ENCODE measurements at places on chromosomes 2 and 18.

- no peak for DNase-seq
Observed at GRCh38 chr2:34423301-34423700, 824.2 kb upstream of the FAM98A start.

GRCh38 chr2:239762106-239762505, 263.0 kb downstream of the NDUFA10 start:
- DNase-seq: no peak

- no peak for DNase-seq
Observed at GRCh38 chr2:24558781-24559472, 67.9 kb downstream of the NCOA1 start.

GRCh38 chr2:98530114-98530513, 78.2 kb downstream of the COA5 start:
- no peak for DNase-seq

DNA sequence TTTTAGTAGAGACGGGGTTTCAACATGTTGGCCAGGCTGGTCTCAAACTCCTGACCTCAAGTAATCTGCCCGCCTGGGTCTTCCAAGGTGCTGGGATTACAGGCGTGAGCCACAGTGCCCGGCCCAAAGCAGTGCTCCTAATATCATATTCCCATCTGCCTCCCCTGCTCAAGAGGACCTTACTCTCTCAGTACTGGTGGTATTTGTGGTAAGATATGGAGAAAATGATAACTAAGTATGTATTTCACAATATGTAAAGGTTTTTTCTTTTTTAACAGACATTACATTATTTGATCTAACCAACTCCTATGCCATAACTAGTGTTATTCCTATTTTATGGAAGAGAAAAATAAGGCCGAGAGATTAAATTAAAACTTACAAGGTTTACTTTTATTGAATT, 201.0 kb downstream of the CAMKMT start:
- no peak for DNase-seq

GRCh38 chr2:11681722-11682589, 12.0 kb upstream of the NTSR2 start:
- DNase-seq: peak; percentile 12

GRCh38 chr2:153470867-153471266, 7.7 kb downstream of the RPRM start:
- DNase-seq: no peak

GRCh38 chr18:3281456-3282400, 19.8 kb downstream of the MYL12B start:
- DNase-seq: no peak

GRCh38 chr2:138959031-138959430, 178.8 kb upstream of the NXPH2 start:
- DNase-seq: no peak

- no peak for DNase-seq
Observed at GRCh38 chr2:176158855-176159662, 2.0 kb downstream of the HOXD3 start.

DNA sequence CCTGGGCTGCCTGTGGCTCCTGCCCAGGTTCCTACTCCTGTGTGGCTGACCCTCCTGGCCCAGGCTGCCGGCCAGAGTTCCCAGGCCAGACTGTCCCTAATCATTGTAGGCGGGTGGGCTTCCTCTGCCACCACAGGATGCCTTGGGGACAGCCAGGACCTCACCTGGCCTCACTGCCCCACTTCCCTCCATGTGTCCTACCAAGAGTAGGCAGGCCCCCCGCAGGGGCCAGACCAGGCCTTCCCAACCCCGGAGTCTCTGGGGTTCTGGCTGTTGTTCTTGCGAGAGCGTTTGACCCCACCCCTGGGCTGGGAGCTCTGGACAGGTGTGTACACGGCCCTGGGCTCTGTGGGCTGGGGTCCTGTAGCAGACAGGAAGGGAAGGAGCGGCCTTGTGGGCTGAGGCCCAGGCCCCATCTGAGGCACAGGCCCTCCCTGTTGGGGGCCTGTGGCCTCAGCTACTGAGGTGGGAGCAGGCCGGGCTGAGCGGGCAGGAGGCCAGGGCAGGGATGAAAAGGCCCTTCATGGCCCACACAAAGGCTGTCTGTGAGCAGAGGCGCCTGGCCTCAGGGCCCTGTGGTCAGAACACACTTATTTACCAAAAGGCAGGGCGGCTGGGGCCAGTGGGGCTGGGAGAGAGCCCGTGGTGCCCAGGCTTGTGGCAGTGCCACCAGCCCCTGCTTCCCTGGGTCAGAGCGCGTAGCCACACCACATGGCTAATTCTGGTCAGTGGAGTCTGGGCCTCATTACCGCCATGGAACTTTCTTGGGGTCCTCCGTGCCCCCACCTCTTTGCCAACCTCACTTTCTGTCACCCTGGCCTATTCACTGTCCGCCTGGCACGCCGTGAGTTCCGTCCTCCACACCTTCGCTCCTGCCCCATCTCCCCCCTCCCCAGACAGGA, 2.0 kb downstream of the SNORC start:
- DNase-seq: no peak

- DNase-seq: no peak
Observed at GRCh38 chr2:54099829-54100585, 15.4 kb upstream of the ACYP2 start.

DNA sequence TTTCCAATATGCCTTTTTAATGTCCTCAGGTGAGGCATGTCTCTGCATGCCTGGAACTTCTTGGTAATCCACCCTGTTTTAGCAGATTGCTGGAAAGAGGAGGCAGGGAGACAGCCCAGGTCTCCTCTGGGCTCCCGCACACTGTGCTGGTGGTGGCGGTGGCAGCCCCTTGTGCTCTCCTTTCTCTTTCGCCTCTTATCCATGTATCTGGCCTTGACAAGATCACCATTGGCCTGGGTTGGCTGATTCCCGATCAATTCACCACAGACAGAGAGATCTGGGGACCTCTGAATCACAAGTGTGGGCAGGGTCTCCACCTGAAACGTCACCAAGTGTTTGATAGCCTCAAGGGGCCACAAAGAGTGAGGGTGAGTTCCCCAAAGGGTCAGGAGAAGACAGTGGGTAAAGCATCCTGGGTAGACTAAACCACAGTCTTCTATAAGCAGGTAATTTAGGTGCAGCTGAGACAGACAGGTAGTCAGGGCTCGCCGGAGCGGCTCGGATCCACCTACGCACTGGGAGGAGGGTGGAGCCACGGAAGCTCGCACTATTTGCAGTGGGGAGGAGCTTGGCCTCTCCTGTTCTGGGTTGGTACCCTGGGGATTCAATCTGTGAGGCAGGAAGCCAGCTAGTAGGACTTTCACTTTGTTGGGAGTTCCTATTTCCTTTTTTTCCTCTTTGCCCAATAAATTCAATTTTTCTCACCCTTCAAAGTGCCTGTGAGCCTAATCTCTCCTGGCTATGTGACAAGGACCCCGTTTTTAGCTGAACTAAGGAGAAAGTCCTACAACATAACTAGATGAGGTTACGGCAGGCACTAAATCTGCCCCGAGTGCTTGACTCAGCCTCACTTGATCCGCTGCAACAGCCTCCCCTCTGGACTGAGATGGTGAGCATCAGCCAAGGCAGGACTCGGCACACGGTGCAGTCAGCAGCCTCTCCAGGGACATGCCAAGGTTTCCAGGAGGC, 57.6 kb downstream of the SLC4A3 start:
- DNase-seq: peak; percentile 9

GRCh38 chr2:85770786-85771409, 17.1 kb downstream of the ATOH8 start:
- DNase-seq: no peak

DNA sequence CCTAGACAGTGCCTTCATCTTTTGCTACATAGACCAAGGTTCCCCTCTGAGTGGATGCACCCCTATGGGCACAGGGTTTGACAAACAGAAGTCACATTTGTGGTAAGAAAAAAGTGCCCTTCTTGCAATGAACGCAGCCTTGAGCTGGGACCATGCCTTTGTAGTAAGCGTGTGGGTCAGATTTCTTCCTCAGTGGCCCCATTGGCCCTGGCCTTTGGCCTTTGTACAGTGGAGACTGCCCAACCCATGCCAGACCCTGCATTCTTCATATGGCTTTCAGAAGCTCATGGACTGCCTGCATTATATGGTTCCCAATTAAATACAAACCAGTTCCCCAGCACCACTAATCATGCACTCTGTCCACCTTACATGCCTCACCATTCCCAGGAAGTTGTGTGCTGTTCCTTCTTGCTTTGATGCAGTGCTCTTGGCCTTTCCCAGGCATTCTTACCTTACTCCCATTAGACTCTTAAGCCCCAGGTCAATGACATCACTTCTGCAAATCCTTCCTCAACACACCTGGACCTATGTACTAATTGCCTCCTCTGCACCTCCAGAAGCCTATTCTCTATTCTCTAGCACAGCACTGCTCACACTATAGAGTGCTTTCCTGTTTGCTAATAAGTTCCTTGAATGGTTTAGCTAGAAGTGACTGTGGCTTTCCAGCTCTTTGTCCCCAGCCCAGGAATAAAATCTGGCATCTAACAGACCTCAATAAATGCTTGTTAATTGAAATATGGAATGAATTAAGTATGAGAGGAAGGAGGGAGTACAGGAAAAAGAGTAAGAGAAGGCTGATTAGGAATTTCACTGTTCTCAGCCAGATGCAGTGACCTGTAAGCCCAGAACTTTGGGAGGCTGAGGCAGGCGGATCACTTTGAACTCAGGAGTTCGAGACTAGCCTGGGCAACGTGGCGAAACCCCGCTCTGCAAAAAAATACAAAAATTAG, 60.2 kb downstream of the TMEM247 start:
- no peak for DNase-seq

DNA sequence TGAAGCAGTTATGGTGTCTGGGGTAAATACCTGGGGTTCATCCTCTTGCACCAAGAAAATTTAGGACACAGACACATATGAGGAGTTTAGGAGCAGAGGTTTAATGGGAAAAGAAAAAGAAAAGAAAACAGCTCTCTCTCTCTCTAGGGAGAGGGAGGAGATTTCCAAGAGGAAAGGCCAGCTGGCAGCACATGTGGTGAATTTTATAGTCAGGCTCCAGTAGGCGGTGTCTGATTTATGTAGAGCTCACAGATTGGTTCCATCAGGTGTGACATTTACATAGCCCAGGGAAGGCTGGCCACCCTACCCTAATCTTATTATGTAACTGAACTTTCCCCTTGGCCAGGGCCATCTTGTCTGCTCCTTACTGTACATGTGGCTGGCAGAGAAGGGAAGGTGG, 297.5 kb upstream of the RGPD4 start:
- DNase-seq: no peak

- no peak for DNase-seq
Observed at GRCh38 chr18:8883409-8883668, 178.0 kb downstream of the MTCL1 start.

GRCh38 chr18:22385718-22386117, 32.0 kb downstream of the CTAGE1 start:
- DNase-seq: no peak

GRCh38 chr2:85179541-85179940, 46.3 kb downstream of the TCF7L1 start:
- DNase-seq: no peak

DNA sequence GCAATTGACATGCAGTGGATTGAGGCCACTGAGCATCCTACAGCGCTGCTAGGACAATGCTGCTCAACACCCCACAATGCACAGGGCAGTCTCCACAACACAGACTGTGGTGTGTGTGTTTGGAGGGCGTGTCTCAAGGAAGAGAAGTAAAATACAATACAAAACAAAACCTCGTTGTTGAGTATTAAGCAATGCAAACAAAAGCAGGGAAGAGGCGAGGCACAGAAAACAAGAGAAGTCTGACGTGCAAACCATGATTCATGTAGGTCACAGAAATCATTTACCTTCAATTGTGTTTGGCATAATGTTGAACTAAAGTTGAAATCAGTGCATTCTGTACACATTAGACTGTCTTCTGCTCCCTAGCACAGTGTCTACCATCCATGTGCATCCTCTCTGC, 260.9 kb downstream of the PHLPP1 start:
- DNase-seq: no peak

DNA sequence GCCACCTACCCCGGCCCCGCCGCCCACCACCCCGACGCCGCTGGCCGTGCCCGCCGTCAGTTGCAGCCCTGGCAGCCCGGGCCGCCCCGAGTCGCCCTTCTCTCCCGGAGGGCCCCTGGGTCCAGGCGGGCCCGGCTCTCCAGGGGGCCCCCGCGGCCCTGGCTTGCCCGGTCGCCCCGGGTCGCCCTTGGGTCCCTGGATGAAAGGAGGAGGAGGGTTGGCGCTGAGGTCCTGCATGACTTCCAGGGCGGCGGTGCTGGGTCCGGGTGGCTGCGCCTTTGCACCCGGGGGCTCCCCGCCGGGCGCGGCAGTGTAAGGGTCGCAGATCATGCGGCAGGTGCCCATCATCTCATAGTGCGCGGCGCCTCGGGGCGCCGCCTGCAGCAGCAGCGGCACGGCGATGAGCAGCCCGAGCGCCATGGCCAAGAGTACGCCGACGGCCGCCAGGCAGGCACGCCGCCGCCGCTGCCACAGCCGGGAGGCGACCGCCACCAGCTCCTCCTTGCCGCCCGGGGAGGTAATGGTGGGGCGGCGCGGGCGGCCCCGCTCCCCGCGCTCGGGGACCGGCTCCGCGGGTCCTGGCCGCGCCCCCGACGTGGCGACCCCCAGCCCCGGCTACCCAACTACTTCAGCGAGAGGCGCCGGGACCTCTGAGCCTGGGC, 570 bp downstream of the C1QL2 start:
- DNase-seq: no peak

GRCh38 chr2:65282477-65283053, 54.9 kb downstream of the ACTR2 start:
- no peak for DNase-seq

- DNase-seq: no peak
Observed at GRCh38 chr18:32906506-32907310, 133.9 kb upstream of the KLHL14 start.

- no peak for DNase-seq
Observed at GRCh38 chr2:20071397-20072383, 20.3 kb upstream of the LAPTM4A start.

DNA sequence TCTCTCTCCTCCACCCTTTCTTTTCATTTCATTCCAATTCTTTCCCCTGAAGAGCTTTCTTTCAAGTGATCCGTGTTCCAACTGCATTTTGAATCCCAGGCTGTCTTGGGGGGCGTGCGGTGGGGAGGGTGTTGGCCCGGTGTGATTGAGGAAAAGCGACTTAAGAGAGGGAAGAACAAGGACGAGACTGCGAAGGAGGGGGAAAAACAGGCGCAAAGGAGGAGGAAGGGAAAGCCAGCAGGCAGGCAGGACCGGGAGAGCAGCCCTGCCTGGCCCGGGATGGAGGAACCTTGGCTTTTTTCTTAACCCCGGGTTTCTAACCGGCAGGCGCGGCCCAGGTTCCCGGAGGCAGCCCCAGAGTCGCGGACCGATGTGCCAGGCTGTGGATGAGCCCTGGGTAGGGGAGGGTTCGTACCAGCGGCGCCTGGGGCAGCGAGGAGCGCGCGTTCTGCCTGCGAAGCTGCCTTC, 1.3 kb downstream of the ADCYAP1 start:
- DNase-seq: no peak

GRCh38 chr2:235845245-235845644, 322.9 kb downstream of the GBX2 start:
- no peak for DNase-seq
